ENCODE measurements at places on chromosomes 3 and 15. TPM values are rescaled to one million over a fixed set of nuclear protein-coding genes. Genes with fewer than 3 reads are reported as not detected.

CSK gene
- 19.9 TPM for total RNA-seq

MNS1 gene
- total RNA-seq, result 2.7 TPM

KLF13 gene
- 51.6 TPM for total RNA-seq

SORD gene
- 17.0 TPM for total RNA-seq

ARHGEF26 gene
- 5.2 TPM for total RNA-seq

LAMB2 gene
- total RNA-seq, result 322 TPM

PLA2G4D gene
- not detected for total RNA-seq

SPINK8 gene
- not detected for total RNA-seq

FGF12 gene
- not detected for total RNA-seq

All from articular chondrocyte of knee joint (primary cell).